ENCODE measurements at places on chromosomes 4 and X.
A peak's percentile ranks its signal among the peaks of the same experiment; 100 is the strongest.

GRCh38 chr4:53119680-53120079, 246.2 kb downstream of the SCFD2 start:
- no peak for DNase-seq

DNA sequence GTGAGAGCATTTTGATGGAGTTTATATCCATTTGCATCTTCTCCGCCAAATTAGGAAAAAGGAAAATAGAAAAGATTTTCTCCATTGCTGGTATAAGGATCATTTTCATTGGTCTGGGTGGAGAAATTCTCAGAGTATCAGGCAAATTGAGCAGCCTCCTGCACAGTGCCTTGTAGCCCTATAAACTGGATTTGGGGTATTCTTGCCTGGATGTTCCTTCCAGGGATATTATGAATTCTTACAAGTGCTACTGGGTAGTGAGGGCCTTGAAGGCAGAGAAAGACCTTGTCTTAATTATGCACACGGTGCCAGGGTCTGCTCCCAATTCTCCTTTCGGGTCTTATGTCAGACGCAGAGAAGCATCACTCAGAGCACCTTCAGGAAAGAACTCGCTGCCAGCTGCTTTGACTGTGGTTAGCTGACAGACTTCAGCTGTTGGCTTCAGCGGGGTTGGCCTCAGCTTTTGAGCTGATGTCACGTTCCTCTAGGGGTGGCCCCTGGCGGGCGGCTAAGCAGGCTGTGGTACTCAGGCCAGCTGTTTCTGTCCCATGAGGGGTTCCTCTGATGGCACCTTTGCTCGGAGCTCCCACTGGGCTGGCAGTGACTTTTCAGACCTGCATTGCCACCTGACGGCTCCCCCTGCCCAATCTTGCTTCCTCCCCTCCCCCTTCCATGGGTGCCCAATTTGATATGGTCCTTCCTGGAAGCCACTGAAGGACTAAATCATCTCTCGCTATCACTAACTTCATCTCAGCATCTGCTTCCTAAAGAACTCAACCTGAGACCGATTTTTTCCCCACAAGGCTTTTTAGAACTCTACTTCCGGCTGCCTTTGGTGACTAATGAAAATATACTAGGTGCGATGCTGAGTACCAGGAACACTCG, 519.5 kb downstream of the BCOR start:
- peak; percentile 7 for DNase-seq

DNA sequence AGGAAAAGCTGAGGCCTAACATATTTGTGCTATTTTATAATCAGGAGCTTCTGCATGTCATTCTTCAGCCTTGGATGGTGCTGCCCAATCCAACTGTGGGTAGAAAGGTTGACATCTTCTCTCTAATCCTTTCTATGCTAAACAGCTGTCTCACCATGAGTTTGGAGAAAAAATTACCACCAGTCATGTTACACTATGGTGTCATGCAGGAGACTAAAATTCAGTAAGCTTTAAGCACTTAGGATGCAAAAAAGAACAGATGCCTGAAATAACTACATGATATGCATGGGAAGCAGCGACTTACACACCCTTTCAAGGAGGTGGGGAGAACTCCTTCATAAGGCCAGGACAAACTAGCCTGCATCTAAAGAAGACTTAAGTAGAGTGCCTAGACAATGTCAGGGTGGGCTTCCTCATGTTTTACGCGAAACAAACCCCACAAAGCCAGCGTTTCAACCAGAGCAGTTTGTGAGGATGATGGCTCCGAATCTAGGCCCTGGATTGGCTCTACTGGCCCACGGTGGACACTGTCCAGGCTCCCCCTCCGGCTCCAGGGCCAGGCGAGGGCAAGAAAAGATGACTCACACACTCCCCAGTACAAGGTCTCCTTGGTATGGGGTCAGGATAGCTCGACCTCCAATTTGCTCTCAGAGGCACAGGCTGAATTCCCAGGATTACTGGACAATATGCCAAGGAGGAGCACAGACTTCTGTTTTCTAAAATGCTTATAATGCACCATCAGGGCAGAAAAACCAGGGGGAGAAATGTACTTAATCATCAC, 45.1 kb downstream of the STX18 start:
- no peak for DNase-seq

GRCh38 chr4:77652237-77652897, 46.7 kb downstream of the CXCL13 start:
- DNase-seq: no peak

DNA sequence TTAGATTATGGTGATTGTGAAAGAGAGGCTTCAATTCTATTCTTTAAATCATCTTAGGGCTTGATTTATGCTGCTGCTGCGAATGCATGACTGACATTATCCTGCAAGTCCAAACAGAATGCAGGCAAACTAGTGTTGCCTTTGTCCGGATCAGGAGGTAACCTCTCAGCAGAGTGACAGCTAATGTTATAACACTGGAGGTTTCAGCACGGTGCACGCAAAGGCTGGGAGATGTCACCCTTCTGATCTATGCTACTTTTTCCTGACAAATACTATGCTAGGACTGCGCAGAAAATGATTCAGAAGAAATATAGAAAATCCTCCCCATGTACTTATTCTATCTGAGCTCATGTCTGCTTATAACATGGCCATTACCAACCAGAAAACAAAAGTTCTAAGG, 48.2 kb downstream of the ANOS1 start:
- no peak for DNase-seq

DNA sequence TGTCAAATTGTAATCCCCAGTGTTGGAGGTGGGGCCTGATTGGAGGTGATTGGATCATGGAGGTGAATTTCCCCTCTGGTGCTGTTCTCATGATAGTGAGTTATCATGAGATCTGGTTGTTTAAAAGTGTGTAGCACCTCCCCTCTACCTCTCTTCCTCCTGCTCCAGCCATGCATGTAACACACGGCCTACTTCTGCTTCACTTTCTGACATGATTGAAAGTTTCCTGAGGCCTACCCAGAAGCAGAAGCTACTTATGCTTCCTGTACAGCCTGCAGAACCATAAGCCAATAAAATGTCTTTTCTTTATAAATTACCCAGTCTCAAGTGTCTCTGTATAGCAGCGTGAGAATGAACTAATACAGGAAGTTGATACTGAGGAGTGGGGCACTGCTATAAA, 61.7 kb upstream of the DDX60 start:
- DNase-seq: no peak

- no peak for DNase-seq
These were observed 109.6 kb downstream of the TNIP2 start for GRCh38 chr4:2646396-2647149.

- no peak for DNase-seq
These were observed 50.1 kb upstream of the IL13RA1 start for GRCh38 chrX:118677318-118677717.

GRCh38 chrX:71183341-71183740, 38.7 kb downstream of the NLGN3 start:
- DNase-seq: no peak

DNA sequence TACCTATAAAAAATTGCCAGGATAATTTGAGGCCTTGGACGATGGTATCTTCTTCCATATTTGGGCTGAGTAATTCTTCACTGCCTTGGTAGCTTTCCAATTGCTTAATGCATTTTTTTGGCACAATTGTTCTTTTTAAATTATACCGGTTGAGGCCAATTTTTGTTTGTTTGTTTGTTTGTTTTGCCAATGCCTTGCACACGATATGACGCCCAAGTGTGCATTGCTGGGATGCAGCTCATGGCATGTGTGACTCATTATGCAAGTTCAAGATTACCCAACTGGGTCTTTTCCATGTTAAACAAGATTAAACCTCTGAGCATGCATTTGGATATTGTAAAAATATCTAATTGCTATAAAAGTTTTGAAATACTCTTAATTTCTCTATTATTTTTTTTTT, 71.1 kb upstream of the KCNIP4 start:
- DNase-seq: no peak

- DNase-seq: no peak
These were observed 70.8 kb downstream of the NPNT start for GRCh38 chr4:105966051-105966450.

GRCh38 chrX:30965767-30966166, 76.7 kb upstream of the TAB3 start:
- DNase-seq: no peak

DNA sequence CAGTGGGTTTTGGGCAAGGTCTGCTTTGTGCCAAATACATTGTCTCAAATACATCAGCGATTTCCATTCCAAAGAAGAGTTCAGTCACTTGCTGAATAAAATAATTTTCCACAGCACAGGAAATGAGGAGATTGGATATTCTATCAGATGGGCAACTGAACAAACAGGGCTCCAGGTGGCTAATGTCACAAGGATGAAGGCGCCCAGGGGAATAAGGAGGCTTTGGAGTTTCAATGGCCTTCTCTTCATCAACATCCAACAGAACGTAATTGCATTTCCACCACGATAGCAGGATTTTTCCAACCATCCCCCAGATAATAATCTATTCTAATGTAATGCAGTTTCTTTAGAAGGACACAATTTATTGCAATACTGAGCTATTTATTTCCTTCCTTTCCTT, 104.7 kb upstream of the KLHL13 start:
- DNase-seq: no peak

- DNase-seq: no peak
These were observed 9.1 kb downstream of the LAMTOR3 start for GRCh38 chr4:99885063-99885664.

DNA sequence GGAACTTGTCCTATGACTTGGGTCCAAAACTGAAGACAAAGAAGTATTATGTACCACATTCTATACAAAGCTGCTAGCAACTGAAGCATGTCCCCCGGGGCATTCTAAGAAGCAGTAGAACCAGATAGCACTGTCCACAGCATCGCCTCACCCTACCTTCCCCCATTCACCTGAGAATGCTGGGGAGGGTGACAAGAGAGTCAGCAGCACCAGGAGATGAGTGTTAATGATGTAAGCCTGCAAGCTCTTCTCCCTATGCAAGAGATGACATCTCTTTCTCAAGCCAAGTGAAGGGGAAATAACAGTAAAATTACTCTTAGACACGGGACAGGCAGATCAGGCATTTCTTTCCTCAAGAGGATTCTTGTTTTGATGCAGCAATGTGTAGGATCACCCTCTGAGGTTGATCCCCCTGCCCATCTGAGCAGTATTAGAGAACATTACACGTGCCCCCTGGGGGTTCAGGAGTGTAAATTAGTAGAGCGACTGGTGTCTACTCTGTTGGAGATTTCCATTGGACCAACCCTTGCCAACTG, 13.9 kb upstream of the TLR1 start:
- DNase-seq: no peak

DNA sequence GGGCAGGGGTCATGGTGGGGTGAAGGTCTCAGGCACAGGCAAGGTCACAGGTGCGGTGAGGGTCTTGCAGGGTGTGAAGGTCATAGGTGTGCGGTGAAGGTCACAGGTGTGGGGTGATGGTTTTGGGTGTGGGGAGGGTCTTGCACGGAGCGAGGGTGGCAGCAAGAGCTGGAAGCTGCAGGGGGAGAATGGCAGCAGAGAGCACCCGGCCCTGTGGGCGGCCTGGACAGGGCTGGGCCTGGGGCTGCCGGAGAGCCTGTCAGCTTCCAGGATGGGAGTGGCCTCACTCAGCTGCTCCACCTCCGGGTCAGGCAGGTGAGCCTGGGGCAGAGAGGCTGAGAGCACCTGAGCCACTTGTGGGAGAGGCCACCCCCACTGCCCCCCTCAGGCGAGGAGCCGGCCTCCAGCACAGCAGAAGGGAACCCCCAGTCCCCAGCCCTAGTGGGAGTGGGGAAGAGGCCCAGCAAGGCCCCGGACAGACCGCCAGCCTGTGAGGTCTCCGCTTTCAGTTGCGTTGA, 1.5 kb downstream of the MSANTD1 start:
- no peak for DNase-seq

GRCh38 chr4:164377277-164377676, 376.7 kb upstream of the SMIM31 start:
- DNase-seq: no peak

- no peak for DNase-seq
These were observed 409.8 kb downstream of the AR start for GRCh38 chrX:67953658-67954057.

- no peak for DNase-seq
These were observed 87.1 kb upstream of the NPNT start for GRCh38 chr4:105808030-105808749.

DNA sequence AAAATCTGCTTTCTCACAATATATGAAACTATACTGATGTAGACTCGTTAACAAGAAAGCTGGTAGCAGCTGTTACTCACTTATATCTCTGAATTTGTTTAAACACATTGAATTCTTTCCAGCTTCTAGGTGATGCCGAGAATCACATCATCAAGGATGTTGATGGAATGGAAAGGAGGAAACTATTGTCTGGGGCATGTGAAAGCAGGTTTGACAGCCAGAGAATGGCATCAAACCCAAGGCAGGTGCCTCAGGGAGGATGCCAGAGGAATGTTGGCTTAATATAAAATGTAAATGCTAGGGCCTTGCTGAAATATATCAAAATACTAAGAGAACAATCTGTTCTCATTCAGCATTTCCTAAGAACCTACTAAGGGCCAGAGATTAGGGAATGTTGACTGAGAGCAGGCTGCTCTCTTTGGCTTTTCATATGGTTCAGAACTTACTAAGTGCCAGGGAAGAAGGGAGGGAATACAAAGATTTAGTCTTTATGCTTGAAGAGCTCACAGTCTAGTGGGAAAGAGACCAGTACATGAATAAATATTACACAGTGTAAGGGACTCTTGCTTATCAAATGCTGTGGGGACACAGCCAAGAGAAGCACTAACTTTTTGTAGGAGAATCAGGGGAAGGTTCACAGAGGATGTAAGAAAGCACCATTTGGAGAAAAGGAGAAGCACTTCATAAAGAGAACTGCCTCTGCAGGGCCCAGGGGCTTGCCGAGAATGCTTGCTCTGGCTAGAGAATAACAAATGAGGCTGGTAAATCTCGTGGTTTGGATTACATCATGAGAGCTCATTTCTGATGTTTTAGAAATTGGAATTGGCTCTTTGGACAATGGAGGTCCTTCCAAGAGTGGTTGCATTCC, 14.7 kb downstream of the SLIT2 start:
- DNase-seq: no peak

GRCh38 chrX:111365770-111366325, 46.1 kb downstream of the DCX start:
- no peak for DNase-seq

DNA sequence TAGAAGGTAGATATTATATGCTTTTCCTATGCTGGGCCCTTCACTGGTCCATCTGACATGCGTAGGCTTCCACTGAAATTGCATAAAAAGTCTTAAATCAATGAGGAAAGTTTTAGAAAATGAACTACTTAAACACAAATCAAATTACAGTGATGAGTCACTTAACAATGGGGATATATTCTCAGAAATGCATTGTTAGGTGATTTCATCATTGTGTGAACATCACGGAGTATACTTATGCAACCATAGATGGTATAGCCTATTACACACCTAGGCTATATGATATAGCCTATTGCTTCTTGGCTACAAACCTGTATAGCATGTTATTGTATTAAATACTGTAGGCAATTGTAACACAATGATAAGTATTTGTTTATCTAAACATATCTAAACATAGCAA, 10.3 kb downstream of the STAP1 start:
- DNase-seq: no peak
